Epithelial cell of proximal tubule (primary cell): ENCODE measurements at places on chromosomes 7 and 10. TPM values are rescaled to one million over a fixed set of nuclear protein-coding genes. Genes with fewer than 3 reads are reported as not detected.

The P4HA1 gene
- total RNA-seq: 22.6 and 116 TPM in 2 replicates

The STK32C gene
- 13.0 and 25.9 TPM in 2 replicates for total RNA-seq

The ZNF138 gene
- total RNA-seq: 6.6 and 7.7 TPM in 2 replicates

GRCh38 chr7:29495653-29496052 is 68.0 kb upstream of the PRR15 start:
- DNase-seq: no peak

DNA sequence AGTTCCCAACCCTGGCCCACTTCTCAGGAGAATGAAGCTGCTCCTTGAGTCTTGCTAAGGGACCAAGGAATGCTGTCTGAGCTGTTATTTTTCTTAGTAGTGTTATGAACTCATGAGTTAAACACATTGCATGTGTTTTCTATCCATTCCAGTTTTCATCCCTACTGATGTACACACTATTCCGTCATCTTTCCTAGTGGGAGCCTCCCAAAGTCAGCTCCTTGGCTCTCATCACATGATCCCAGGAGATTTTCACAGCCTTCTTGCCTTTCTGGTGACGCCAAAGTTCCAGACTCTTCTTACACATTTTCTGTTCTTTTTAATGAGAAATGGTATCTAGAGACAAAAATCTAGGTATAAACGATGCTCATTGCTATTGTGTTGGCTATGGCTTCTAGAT is 8.4 kb upstream of the C10orf71 start:
- DNase-seq: no peak

The GOLGA7B gene
- 0.12 and 0.43 TPM in 2 replicates for total RNA-seq
